ENCODE measurements at places on chromosomes 16 and 17.

DNA sequence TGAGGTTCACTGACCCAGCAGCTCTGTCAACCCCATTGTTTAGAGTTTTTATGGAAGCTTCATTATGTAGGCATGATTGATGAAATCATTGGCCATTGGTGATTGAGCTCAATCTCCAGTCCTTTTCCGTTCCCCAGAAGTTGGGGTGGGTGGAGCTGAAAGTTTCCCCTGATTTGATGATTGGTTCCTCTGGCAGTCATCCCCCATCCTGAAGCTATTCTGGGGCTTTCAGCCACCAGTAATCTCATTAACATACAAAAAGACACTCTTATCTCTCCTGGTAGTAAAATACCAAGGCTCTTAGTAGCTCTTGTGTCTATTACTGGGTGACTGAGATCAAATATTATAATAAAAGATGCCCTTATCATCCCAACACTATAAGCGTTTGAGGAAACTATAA lies 67.1 kb downstream of the TANC2 start:
- no peak for DNase-seq

DNA sequence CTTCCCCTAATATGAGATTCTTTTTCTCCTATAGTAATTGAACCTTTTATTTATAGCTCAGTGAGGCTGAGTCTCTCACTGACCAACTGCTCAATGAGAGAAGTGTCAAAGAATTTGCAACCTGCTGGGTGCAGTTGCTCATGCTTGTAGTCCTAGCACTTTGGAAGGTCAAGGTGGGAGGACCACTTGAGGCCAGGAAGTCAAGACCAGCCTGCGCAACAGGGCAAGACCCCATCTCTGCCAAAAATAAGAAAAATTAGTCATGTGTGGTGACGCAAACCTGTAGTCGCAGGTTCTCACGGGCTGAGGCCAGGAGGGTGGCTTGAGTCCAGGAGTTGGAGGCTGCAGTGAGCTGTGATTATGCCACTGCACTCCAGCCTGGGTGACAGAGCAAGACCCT lies 30.9 kb upstream of the CRYBA1 start:
- no peak for DNase-seq

GRCh38 chr17:31494259-31495021 lies 103.0 kb downstream of the RAB11FIP4 start:
- no peak for DNase-seq

DNA sequence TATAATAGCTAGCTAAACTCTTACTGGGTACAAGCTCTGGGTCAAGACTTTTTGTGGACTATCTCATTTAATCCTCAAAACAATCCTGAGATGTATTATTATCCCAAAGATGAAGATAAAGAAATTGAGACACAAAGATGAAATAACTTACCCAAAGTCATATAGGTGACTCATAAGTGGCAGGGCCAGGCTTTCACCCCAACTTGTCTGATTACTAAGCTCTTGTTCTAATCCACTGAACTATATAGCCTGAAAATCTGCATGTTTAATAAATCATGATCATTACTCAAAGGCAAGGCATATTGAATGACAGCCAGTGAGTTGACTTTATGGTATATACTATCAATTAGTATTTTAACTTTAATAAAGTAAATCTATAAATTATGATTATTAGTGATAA lies 77.4 kb downstream of the SKAP1 start:
- no peak for DNase-seq

- no peak for DNase-seq
Measured at GRCh38 chr17:7284911-7285310, 3.4 kb downstream of the SLC2A4 start.

- DNase-seq: no peak
Measured at GRCh38 chr17:57535249-57535966, 209.7 kb downstream of the CCDC182 start.

- no peak for DNase-seq
Measured at GRCh38 chr16:50209546-50210265, 56.6 kb downstream of the TENT4B start.

DNA sequence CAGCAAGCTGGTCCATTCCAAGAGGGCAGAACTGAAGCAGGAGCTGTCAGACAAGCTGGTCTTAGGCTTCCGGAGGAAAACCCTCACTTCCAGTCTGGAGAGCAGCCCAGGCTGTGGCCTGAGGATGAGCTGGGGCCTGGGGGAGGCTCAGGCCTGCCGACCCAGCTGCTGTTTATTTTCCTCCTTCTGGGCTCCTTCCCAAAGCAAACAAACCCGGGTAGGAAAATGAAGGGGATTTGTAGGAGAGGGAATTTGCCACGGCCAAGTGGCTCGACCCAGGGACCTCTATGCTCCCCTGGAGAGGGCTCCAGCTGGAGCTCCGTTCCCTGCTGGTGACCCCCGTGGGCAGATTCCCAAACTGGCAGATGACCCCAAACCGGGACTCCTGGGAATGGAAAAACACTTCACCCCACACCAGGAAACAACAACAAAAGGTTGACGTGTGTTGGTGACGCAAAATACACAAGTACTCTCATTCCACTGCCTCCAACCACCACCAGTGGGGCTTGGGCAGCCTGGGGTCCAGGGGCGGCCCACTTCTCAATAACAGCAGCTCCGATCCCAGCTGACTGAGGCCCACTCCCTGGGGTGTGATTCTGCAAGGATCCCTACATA lies 8.8 kb downstream of the JUP start:
- peak; percentile 90 for DNase-seq

DNA sequence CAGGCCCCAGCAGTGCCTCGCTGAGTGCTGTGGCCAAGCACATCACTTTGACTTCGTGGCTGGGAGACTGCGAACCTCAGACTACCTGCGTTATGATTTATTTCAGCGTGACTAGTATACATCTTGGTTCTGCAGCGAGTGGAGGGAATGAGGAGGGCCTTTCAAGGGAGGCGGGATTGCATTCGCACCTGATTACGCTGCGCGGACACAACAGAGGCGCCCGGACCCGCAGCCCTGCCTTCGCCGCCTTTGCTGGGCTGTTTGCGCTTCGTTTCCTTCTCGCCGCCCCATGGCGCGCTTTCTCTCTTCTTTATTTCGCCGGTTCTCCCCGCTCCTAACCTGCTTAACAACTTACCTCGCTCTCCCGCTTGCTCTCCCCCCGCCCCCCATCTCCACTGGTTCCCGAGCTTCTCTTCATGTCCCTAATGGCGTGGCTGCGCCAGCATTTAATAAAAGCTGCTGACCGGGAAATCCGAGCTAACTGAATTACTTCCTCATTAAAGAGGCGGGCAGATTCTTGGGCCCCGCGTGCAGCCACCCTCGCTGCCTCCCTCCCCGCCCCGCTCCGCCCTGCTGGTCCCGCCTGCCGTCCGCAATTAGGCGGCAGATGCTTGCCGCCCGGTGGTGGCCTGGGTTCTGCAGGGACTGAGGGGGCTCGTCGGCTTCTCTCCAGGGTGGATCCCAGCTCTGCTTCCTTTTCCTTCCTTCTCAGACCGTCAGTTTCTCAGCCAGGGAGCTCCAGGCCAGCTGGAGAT lies 257.6 kb upstream of the SDK2 start:
- no peak for DNase-seq

DNA sequence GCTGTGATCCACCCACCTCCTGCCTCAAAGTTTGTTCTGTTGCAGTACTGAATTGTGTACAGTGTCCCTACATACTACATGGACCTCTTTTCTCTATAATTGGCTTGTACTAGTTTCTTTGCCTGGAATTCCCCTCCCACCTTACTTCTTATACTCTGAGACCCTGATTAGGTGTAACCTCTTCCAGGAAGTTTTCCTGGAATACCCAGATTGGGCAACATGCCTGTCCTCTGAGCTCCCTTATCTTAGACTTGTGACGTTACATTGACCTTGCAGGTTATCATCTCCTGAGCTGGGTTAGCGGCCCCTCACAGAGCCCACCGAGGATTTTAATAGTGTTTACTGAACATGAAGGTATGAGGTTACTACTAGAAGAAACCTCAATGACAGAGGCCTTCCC lies 237.0 kb downstream of the ZNF423 start:
- DNase-seq: no peak

- DNase-seq: no peak
Measured at GRCh38 chr16:24652209-24652712, 77.2 kb upstream of the TNRC6A start.

DNA sequence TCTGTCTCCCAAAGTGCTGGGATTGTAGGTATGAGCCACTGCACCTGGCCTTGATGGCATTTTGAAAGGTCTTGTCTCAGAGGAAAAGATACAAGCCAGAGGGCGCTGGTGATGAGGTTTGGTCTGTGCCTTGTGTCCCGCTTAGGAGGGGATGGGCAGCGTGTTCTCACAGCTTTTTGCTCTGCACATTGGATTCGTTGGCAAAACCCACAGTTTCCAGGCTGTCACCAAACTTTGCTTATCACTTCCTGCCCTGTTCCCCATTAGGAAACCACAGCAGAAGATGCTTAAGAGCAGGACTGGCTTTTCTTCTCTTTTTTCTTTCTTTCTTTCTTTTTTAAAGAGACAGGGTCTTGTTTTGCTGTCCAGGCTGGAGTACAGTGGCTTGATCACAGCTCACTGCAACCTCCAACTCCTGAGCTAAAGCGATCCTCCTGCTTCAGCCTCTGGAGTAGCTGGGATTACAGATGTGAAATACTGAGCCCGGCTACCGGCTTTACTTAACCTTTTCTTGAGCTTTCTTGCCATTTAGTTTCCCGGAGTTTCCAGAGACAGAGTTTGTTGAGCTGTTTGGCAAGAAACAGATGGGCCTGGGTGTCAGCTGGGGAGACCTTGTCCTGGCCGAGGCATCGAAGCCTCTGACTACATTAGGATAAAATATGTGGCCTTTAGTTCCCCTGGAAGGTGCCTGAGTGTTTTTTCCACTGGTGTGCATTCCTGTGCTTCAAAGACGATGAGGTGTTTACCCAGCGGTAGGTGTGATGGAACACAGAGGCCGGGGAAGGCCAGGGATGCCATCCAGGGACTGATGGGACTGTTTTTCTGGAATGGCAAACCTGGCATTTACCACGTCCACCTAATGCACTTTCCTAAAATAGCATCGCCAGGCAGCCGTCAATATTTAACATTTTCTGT lies 112.9 kb downstream of the ABCC1 start:
- DNase-seq: no peak

DNA sequence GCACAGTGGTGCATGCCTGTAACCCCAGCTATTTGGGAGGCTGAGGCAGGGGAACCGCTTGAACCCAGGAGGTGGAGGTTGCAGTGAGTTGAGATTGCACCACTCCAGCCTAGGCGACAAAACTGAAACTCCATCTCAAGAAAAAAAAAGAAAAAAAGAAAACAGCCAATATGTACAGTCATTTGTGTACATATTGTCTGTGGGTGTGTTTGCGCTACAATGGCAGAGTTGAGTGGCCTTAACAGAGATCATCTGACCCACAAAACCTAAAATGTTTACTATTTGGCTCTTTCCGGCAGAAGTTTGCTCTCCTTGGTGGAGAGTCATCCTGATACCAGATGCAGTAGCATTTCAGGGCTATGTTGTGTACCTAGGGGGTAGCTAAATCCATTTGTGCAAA lies 57.9 kb downstream of the ARSG start:
- no peak for DNase-seq

GRCh38 chr17:40178660-40179059 lies 1.4 kb downstream of the RAPGEFL1 start:
- DNase-seq: no peak

- no peak for DNase-seq
Measured at GRCh38 chr16:8489580-8489979, 100.7 kb downstream of the TMEM114 start.

Measured in AG04450 (cell line).